ENCODE measurements at places on chromosomes 3 and 15. TPM values are rescaled to one million over a fixed set of nuclear protein-coding genes. Genes with fewer than 3 reads are reported as not detected.

SRGAP3 gene
- 0.92 TPM for total RNA-seq

ZIC1 gene
- total RNA-seq = 0.02 TPM

EPHB1 gene
- total RNA-seq = 0.24 TPM

RABL3 gene
- total RNA-seq = 17.5 TPM

NTRK3 gene
- 23.2 TPM for total RNA-seq

Measured in A549 treated with dexamethasone at 1 μM for 4 hours (cell line).